ENCODE measurements at places on chromosomes 12 and 14.

DNA sequence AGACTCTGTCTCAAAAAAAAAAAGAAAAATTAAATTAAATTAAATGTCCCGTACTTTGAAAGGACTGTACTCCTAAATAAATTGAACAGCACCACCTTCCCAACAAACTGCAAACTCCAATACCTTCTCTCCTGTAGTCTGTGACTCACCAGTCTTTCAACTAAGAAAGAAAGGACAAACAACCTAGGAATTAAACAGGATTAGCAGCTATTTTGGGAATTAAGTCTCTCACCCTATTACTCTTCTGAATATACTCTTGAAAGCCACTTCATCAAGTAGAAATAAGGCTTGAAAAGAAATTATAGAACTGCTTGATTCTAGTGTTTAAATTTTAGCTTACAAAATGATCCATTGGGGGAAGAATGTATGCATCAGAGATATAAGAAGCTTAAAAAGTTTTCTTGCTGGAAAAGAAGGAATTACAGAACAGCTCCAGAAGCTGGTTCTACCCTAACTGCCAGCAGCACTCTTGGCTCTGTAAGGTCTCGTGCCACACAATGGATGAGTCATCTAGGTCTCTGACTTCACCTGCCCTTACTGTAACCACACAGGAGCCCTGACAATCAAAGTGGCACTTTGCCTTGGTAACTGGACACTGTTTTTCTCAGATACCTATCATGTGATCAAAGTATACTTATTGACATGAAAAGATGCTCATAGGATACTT is 57.0 kb upstream of the CERS5 start:
- H3K4me1 ChIP-seq, result peaks cover 3% of the 10 kb centered on the region
- H3K4me3 ChIP-seq, result no peak overlapping the region
- no peaks in the 10 kb centered on the region for H3K36me3 ChIP-seq
- H3K27ac ChIP-seq, result no peak overlapping the region
- H3K27me3 ChIP-seq, result no peaks in the 10 kb centered on the region

DNA sequence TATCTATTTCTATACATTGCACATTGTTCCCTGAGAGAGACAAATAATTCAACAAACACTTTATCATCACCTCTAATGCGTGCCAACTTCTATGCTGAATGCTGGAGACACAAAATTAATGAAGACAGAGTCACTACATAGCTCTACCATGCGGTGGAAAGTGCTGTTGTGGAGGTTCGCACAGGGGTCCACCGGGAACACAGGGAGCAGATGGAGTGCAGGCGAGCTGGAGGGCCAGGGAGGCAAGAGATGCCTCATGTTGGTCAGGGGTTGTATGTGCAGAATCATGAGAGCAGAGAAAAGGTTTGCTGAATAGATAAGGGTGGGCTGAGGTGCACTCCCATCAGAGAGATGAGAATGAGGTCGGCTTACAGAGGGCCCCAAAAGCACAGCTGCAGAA is 25.2 kb downstream of the FAM234B start:
- ATAC-seq, result no peak
- H3K27ac ChIP-seq, result no peak overlapping the region
- peaks cover 73% of the 10 kb centered on the region for H3K36me3 ChIP-seq
- no peaks in the 10 kb centered on the region for H3K27me3 ChIP-seq
- H3K4me3 ChIP-seq, result no peak overlapping the region

DNA sequence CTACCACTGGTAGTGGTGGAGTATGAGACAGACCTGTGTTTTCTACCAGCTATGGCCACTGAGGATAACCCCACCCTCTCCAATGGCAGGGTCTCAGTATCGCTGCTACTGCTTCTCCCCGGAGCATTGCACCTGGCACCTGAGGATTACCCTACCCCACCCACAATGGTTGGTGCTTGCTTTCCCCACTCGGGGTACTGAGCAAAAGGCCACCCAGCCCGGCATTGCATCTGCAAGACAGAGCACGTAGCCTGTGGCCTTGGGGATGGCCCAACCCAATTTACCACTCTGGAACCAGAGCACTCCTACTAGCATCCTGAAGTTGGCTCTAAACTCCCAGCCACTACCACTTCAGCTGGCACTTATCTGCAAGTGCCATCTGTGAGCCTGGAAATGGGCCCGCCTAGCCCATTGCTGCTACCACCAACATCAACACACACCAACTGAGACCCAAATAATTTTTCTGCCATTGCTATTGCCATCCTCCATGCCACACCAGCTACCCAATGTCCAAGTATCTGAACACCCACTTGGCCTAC is 145.7 kb downstream of the CNTN1 start:
- H3K4me1 ChIP-seq, result no peaks in the 10 kb centered on the region
- ATAC-seq, result no peak
- H3K27ac ChIP-seq, result no peak overlapping the region
- no peaks in the 10 kb centered on the region for H3K27me3 ChIP-seq
- no peak overlapping the region for H3K4me3 ChIP-seq
- H3K36me3 ChIP-seq, result peaks cover 3% of the 10 kb centered on the region

DNA sequence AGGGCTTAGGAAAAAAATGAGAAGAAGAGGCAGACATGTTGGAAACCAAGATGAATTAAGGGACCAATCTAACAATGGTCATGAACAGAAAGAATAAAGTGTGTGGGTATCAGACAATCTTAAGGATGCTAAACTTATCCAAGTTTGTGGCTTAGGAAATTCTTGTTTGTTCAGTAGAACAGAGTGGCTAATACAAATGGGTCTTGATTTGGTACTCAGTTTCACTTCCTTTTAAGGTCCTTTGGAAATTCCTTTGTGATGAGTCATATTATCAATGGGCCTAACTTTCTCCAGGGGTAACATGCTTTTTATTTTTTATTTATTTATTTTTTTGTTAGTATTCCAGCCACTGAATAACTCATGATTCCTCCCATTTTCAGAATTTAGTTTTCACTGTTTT is 1154.7 kb upstream of the FLRT2 start:
- no peaks in the 10 kb centered on the region for H3K4me1 ChIP-seq
- no peak for ATAC-seq
- H3K27me3 ChIP-seq, result no peaks in the 10 kb centered on the region
- no peak overlapping the region for H3K4me3 ChIP-seq

GRCh38 chr14:23632461-23633159 is 3.6 kb upstream of the DHRS2 start:
- H3K27me3 ChIP-seq, result no peaks in the 10 kb centered on the region
- H3K27ac ChIP-seq, result no peak overlapping the region
- H3K36me3 ChIP-seq, result no peaks in the 10 kb centered on the region
- H3K4me3 ChIP-seq, result no peak overlapping the region
- no peaks in the 10 kb centered on the region for H3K4me1 ChIP-seq

- peak overlapping the region; percentile 52 for H3K4me3 ChIP-seq
- peaks cover 85% of the 10 kb centered on the region for H3K27me3 ChIP-seq
- no peaks in the 10 kb centered on the region for H3K36me3 ChIP-seq
- peak; percentile 65 for ATAC-seq
- H3K27ac ChIP-seq, result no peak overlapping the region
- peaks cover 32% of the 10 kb centered on the region for H3K4me1 ChIP-seq
Observed at GRCh38 chr14:90060312-90060964, 1.4 kb upstream of the KCNK13 start.

GRCh38 chr12:79046021-79046420 is 181.4 kb downstream of the SYT1 start:
- H3K36me3 ChIP-seq, result no peaks in the 10 kb centered on the region
- no peak for ATAC-seq
- no peak overlapping the region for H3K4me3 ChIP-seq
- H3K4me1 ChIP-seq, result no peaks in the 10 kb centered on the region

DNA sequence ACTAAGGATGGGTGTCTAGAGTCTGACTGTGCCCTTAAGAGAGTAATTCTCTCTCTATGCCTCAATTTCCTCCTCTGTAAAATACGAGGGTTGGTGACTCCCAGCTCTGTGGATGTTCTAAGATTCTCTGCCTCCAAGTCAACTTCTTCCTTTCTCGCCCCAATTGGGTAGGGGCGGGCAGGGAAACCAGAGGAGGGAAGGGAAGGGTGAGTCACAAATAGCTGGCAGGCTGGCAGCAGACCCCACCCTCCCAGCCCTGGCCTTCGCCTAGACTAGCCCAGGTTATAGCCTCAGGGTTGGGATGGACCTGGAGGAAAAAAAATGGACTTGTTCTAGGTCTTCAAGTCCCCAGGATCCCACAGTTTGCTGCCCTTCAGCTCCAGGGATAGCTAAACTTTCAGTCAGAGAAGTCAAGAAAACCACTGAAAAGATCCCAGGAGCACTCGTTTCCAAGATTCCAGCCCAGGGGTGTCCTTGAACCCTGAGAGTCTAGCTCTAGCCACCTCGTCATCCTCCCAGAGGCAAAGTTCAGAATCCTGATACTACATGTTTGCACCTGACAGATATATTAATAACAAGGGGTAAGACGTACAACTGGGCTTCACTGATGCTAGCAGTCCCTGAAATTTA is 2.3 kb downstream of the DGKA start:
- H3K27me3 ChIP-seq, result no peaks in the 10 kb centered on the region
- H3K27ac ChIP-seq, result no peak overlapping the region
- no peak for ATAC-seq
- H3K4me1 ChIP-seq, result peaks cover 30% of the 10 kb centered on the region

- H3K27ac ChIP-seq, result no peak overlapping the region
- peak; percentile 75 for ATAC-seq
- H3K36me3 ChIP-seq, result no peaks in the 10 kb centered on the region
- H3K4me3 ChIP-seq, result no peak overlapping the region
- peaks cover 74% of the 10 kb centered on the region for H3K4me1 ChIP-seq
Observed at GRCh38 chr12:2084553-2085296, 31.9 kb downstream of the CACNA1C start.
